Stomach (tissue), 19 donors: ENCODE measurements at places on chromosomes 16 and 17. TPM values are rescaled to one million over a fixed set of nuclear protein-coding genes. Genes with fewer than 3 reads are reported as not detected.

DNA sequence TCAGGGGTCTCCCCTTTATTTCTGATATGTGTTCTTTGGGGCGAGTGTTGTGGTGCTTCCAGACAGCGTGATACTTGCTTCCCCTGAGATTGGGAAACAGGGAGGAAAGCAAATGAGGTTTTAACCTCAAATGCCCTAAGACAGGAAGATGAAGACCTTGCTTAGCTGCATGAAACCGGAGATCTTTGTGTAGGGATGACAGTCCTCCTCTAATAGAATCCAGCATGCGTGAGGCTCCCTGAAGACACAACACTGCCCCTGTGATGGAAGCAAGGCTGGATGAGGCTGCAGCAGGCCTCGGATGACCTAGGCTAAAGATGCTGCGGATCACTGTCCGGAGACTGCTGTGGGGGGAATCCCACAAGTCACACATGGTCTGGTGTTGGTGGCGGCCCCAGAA is 491.0 kb downstream of the CDH13 start:
- no peak overlapping the region for H3K27ac ChIP-seq
- no peak for DNase-seq
- no peaks in the 10 kb centered on the region for H3K4me1 ChIP-seq
- peaks cover 14% of the 10 kb centered on the region for H3K27me3 ChIP-seq
- no peaks in the 10 kb centered on the region for H3K36me3 ChIP-seq

- DNase-seq = peak; percentile 71
- H3K27ac ChIP-seq = peak overlapping the region; percentile 71
- H3K4me1 ChIP-seq = peaks cover 56% of the 10 kb centered on the region
- H3K4me3 ChIP-seq = no peak overlapping the region
- no peaks in the 10 kb centered on the region for H3K36me3 ChIP-seq
Measured at GRCh38 chr17:79019632-79020584, 4.1 kb upstream of the C1QTNF1 start.

HOXB7 gene
- polyA plus RNA-seq = 2.8 TPM

DNA sequence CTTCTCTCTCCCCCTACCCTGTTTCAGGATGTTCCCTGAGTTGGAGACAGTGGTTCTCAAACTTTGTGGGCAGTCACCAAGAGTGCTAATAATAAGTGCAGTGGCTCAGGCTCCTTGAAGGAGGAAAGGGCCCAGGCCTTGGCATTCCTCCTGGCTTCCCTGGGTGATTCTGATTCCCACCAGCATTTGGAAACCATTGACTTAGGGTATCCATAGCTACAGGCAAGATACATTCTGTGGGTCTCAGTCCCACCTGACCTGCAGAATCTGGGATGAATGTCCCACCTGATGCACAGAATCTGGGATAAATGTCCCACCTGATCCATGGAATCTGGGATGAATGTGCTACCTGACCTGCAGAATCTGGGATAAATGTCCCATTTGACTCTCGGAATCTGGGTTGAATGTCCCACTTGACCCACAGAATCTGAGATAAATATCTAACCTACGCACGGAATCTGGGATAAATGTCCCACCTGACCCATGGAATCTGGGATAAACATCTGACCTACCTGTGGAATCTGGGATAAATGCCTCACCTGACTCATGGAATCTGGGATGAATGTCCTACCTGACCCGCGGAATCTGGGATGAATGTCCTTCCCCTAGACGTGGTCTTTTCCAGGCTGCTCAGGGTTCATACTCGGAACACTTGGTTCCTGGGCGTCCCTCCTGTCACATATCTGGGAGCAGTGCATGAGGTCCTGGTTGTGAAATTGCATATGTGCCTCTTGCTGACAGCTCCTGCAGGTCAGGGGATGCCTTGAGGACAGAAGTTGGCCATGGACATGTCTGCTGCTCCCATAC is 136.7 kb upstream of the HS3ST2 start:
- H3K4me1 ChIP-seq = no peaks in the 10 kb centered on the region
- no peak overlapping the region for H3K4me3 ChIP-seq
- no peaks in the 10 kb centered on the region for H3K27me3 ChIP-seq
- no peaks in the 10 kb centered on the region for H3K36me3 ChIP-seq
- H3K27ac ChIP-seq = no peak overlapping the region
- DNase-seq = no peak

DNA sequence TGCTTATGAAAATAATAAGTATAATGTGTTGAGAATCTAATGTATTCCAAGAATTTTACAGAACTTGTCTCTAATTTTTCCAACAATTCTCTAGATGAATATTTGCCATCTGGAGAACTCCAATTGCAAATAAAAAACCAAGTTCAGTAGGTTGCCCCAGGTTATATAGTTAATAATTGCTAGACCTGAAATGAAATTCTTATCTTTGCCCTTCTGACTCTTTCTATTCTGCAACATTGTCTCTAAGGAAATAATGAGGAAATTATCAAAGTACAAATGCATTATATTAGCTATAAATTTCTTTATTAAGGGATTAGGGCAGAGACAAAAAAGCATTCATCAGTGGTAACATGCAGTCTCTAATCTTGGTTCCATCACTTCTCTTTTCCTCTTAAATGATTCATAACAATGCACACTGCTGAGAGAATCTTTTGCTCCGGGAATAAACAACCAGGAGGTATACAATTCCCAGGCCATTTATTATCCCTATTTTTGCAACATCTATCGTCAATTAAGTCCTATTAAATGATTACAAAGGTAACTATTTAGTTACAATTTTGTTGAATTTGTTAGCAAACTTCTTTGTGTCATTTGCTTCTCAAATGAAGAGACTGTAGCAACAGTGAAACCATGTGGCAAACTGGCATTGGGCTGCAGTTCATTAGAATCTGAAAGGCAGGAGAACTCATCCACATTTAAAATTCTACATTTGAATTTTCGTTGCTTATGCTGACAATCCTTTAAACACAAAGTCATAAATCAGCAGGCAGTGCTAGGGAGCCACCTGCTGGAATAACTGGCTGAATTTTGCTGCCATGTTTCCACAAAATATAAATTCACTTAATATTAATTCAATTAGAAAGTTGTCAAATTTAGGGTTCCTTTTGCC is 349.6 kb downstream of the KIF2B start:
- peak; percentile 61 for DNase-seq
- H3K36me3 ChIP-seq = no peaks in the 10 kb centered on the region
- H3K4me1 ChIP-seq = no peaks in the 10 kb centered on the region
- H3K27me3 ChIP-seq = no peaks in the 10 kb centered on the region

CPNE7 gene
- polyA plus RNA-seq = 1.3 TPM

- H3K36me3 ChIP-seq = no peaks in the 10 kb centered on the region
- peak overlapping the region; percentile 87 for H3K27ac ChIP-seq
- H3K27me3 ChIP-seq = no peaks in the 10 kb centered on the region
- peaks cover 35% of the 10 kb centered on the region for H3K4me1 ChIP-seq
- peak overlapping the region; percentile 82 for H3K4me3 ChIP-seq
Measured at GRCh38 chr17:57256708-57257112, 387 bp downstream of the MSI2 start.

CCL3 gene
- polyA plus RNA-seq = 19.1 TPM

- H3K27ac ChIP-seq = no peak overlapping the region
- H3K4me1 ChIP-seq = peaks cover 3% of the 10 kb centered on the region
- H3K27me3 ChIP-seq = no peaks in the 10 kb centered on the region
- H3K4me3 ChIP-seq = peak overlapping the region; percentile 47
- no peaks in the 10 kb centered on the region for H3K36me3 ChIP-seq
Measured at GRCh38 chr16:21277045-21277926, 804 bp downstream of the CRYM start.

CSF3 gene
- polyA plus RNA-seq = 1.4 TPM

- DNase-seq = no peak
- no peaks in the 10 kb centered on the region for H3K36me3 ChIP-seq
- H3K27ac ChIP-seq = peak overlapping the region; percentile 54
- H3K4me3 ChIP-seq = peak overlapping the region; percentile 37
- peaks cover 29% of the 10 kb centered on the region for H3K4me1 ChIP-seq
Measured at GRCh38 chr17:48568499-48569239, 9.5 kb downstream of the HOXB4 start.

DNA sequence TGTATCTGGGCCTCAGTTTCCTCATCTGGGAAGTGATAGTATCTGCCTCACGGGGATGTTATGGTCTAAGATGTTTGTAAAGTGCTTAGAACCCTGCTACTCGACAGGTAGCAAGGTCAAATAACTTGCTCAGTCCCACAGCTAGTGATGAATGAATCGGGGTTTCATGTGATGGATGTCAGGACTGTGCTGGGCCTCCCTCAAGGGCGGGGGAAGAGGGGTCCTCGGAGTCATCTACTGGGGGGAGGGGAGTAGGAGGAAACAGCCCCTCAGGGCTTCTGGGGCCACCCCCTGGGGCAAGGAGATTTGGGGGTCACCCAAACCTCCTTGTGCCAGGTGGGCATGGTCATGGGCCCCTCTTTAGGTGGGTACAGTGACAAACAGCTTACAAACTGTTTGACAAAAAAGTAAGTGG is 732 bp downstream of the PNPO start:
- no peaks in the 10 kb centered on the region for H3K27me3 ChIP-seq
- no peak for DNase-seq
- peak overlapping the region; percentile 83 for H3K4me3 ChIP-seq
- H3K36me3 ChIP-seq = peaks cover 25% of the 10 kb centered on the region

DNA sequence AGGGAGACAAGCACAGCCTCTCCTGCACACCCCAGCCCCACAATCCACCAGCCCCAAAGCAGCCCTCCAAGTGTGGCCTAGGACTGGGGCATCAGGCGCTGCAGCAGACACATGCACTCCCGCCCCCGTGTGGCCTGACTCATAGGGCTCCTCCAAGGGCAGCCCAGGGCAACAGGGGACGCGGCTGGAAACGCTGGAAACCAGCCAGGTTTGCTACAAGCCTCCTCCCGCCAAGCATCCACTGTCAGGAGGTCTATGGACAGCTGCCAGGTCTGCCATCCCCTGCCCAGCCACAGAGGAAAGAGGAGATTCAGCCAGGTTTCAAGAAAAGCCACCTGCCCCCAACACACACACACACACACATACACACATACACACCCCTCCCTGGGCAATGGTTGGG is 25.8 kb downstream of the SRCIN1 start:
- peaks cover 10% of the 10 kb centered on the region for H3K27me3 ChIP-seq
- H3K4me1 ChIP-seq = peaks cover 32% of the 10 kb centered on the region
- peak; percentile 81 for DNase-seq
- no peak overlapping the region for H3K27ac ChIP-seq
- H3K36me3 ChIP-seq = no peaks in the 10 kb centered on the region

TNP2 gene
- polyA plus RNA-seq = not detected

JPH3 gene
- 0.31 TPM for polyA plus RNA-seq

GRCh38 chr17:31318298-31318801 is 3.1 kb downstream of the EVI2A start:
- H3K27ac ChIP-seq = no peak overlapping the region
- peak; percentile 35 for DNase-seq
- H3K4me3 ChIP-seq = peak overlapping the region; percentile 2
- H3K4me1 ChIP-seq = peaks cover 30% of the 10 kb centered on the region
- no peaks in the 10 kb centered on the region for H3K27me3 ChIP-seq
- no peaks in the 10 kb centered on the region for H3K36me3 ChIP-seq

DNA sequence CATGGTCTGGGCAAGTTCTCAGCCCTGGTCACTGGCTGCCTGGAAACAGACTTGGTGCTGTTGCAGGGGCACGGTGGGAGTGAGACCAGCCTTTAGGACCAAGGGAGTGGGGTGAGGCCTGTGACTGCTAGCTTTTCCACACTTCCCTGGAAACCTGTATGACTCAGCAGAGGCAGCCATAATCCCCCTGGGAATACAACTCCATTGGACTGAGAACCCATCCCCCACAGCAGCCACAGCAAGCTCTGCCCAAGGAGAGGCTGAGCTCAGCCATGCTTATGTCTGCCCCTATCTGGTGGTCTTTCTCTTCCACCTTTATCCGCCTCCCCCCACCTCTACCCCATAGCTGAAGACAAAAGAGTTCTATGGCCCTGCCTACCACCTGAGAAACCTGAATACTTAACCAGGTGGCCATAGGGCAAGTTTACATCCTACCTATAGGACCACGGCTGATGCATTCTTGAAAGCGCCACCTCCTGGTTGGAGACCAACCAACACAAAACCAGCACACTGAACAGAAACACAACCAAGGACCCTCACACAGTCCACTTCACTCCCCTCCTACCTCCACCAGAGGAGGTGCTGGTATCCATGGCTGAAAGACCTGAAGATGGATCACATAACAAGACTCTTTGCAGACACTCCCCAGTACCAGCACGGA is 816.2 kb upstream of the SOX9 start:
- H3K27me3 ChIP-seq = no peaks in the 10 kb centered on the region
- no peak overlapping the region for H3K4me3 ChIP-seq
- no peak overlapping the region for H3K27ac ChIP-seq
- DNase-seq = no peak

CACNG3 gene
- polyA plus RNA-seq = not detected
